ENCODE measurements at places on chromosomes 3 and 15.
A peak's percentile ranks its signal among the peaks of the same experiment; 100 is the strongest.

GRCh38 chr3:186221760-186222378 lies 113.0 kb upstream of the ETV5 start:
- DNase-seq = no peak

DNA sequence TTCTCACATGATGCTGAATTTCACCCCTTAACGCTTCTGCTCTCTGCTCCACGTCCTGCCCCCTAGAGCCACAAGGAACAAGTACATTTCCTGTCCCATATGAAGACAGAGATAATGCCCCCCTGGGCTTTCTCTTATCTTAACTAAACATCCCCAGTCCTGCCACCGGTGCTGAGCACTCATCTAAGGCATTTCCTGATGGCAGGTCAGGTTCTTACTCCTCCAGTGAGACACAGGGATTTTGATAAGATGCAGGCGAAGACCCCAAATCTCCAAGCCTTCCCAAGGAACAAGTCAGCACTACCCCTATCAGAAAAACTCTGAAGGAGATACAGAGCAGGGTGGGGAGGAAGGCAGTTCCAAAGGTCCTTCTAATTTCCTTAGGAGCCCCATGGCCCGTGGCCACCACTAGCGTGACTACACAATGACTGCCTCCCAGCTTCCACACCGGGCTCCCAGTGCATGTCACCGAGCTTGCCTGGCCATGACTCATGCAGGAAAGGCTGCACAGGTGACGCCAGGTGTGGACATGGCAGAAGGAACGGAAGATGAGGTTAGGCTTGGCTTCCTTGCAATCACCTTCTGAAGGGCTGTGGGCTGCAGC lies 152.9 kb downstream of the XXYLT1 start:
- DNase-seq = peak; percentile 45

- no peak for DNase-seq
Measured at GRCh38 chr15:43529141-43529540, 11.7 kb downstream of the MAP1A start.

DNA sequence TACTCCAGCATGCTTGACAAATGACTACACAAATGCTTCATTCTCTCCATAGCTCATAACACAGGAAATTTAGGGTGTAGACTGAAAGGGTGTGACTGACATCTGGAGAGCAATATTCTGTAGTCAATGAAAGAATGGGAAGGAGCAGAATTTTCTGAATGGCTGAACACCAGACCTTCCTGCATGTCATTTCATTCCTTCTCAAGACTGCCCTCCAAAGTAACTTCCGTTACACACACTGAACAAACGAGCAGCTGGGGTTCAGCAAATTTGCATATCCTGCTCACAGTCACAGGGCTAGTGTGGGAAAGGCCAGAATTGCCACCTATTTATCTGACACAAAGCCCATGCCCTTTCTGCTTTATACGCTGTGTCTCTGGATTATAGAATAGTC lies 325.0 kb upstream of the CFAP20DC start:
- no peak for DNase-seq

GRCh38 chr3:46521096-46521495 lies 23.3 kb downstream of the RTP3 start:
- DNase-seq = no peak
